H4 (cell line): ENCODE measurements at places on chromosomes 7 and 10. TPM values are rescaled to one million over a fixed set of nuclear protein-coding genes. Genes with fewer than 3 reads are reported as not detected.

FKBP6 gene
- not detected in 2 replicates for total RNA-seq

NUDT13 gene
- total RNA-seq: 1.1 and 2.0 TPM in 2 replicates

CABCOCO1 gene
- 0.91 and 1.2 TPM in 2 replicates for total RNA-seq

ASZ1 gene
- total RNA-seq: 0.14 TPM in 1 of 2 replicates, not detected in the other

SPDYE6 gene
- total RNA-seq: not detected in 2 replicates

PALD1 gene
- 1.3 and 3.0 TPM in 2 replicates for total RNA-seq

ARL4A gene
- 139 and 154 TPM in 2 replicates for total RNA-seq

RNF32 gene
- 1.4 and 3.8 TPM in 2 replicates for total RNA-seq

CALCR gene
- total RNA-seq: not detected in 2 replicates

TMEM196 gene
- total RNA-seq: not detected in 2 replicates

PAXIP1 gene
- 11.5 and 13.4 TPM in 2 replicates for total RNA-seq

LRCH4 gene
- total RNA-seq: 3.4 TPM in 2 replicates

- DNase-seq: peak; percentile 84
Measured at GRCh38 chr7:141585592-141586510, 34.6 kb downstream of the AGK start.

DNA sequence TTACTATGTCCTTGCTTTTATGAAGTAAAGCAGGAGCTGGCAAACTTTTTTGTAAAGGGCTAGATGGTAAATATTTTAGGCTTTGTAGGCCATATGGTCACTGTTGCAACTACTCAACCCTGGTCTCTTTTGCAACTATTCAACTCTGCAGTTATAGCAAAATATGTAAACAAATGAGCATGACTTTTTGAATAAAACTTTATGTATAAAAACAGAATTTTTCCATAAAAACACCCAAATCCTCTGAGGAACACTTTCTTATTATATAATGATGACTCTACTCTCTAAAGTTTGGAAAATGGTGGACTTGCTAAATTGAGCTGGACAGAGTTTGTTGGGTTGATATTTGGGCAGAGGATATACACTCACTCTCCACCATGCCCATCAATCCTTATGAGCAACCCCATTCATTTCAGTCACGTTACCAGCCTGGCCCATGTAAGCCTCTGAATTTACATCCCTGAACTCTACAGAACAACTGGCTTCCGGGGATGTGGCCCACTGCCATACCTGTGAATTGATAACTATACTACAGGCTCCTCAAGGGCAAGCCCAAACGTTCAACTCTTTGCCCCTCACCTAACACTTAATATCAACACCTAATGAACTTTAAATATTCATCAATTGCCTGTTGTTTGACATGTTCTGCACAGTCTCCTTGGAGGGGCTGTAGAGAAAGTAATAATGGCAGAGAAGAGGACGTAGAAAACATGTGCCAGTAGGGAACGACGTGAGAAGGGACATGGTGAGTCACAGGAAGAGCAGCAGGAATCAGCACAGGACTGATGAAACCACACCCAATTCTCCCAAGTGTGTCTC lies 37.6 kb downstream of the SGMS1 start:
- peak; percentile 72 for DNase-seq

- DNase-seq: peak; percentile 33
Measured at GRCh38 chr10:104080762-104081161, 4.9 kb downstream of the COL17A1 start.

GRCh38 chr7:88291398-88292173 lies 15.1 kb downstream of the STEAP4 start:
- peak; percentile 60 for DNase-seq

- DNase-seq: no peak
Measured at GRCh38 chr7:128887169-128888038, 23.1 kb downstream of the KCP start.

GRCh38 chr7:158017111-158018097 lies 570.2 kb downstream of the PTPRN2 start:
- no peak for DNase-seq

DNA sequence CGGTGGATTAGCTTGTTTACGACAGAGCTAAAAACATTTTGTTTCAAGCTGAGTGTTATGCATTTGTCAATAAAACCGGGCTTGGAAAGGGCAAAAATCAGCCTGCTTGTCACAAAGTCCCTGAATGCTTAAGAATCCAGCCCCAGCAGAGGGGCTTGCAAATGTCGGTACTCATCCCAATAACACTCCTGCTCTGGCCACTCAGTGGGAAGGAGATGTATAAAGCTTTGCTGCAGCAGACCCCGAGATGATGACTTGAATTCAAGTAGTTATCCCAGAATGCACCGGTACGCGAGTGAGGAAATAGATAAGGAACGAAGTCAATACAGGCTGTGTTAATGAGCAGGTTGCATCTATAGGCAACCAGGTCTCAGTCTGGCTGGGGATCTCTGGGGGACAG lies 662.3 kb downstream of the CCSER2 start:
- DNase-seq: no peak

DNA sequence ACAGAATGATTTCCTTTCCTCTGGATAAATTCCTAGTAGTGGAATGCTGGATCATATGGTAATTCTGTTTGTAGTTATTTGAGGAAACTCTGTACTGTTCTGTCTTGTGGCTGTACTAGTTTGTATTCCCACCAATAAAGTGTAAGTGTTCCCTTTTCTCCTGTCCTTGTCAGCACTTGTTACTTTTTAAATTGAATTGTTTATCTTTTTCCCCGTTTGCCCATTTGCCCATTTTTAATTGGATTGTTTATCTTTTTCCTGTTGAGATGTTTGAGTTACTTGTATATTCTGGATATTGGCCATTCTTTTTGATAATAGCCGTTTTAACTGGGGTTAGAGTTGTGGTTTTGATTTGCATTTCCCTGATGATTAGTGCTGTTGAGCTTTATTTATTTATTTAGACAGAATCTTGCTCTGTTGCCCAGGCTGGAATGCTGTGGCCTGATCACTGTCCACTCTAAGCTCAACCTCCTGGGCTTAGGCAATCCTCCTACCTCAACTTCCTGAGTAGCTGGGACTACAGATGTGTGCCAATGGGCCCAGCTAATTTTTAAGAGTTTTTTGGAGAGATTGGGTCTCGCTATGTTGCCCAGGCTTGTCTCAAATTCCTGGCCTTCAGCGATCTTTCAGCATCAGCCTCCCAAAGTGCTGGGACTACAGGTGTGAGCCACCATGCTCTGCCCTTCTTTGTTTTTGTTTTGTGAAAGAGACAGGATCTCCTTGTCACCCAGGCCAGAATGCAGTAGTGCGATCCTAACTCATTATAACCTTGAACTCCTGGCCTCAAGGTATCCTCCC lies 23.0 kb downstream of the BMPR1A start:
- DNase-seq: peak; percentile 35

- no peak for DNase-seq
Measured at GRCh38 chr10:62815381-62816075, 638 bp downstream of the EGR2 start.

DNA sequence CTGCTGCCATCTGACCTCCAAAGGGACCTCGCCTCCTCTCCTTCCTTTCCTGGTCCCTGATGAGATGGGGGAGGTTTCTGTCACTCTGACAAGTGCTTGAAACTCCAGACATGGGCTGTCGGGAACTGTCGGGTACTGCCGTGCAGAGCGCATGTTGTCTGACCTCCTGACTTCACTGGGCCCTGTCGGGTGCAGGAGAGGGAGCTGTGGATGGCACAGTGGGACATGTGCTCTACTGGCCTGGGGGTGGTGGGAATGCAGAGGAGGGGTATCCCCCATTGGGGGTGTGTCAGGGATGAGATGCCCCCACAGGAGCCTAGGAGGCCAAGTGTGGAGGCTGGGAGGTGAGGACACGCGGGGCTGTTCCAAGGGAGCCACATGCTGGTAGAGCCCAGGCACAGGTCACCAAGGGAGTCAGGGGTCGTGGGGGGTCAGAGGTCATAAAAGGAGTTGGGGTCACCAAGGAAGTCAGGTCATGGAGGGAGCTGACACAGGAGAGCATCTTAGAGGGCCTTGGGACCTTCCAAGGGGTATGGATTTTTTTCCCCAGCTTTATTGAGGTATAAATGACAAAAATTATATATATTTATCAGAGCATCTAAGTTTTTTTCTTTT lies 30.9 kb downstream of the TMEM120A start:
- no peak for DNase-seq
